Amygdala (tissue), 56 donors: ENCODE measurements at places on chromosomes 7 and 10.

- DNase-seq, result no peak
Observed at GRCh38 chr7:140889645-140890044, 35.1 kb downstream of the BRAF start.

DNA sequence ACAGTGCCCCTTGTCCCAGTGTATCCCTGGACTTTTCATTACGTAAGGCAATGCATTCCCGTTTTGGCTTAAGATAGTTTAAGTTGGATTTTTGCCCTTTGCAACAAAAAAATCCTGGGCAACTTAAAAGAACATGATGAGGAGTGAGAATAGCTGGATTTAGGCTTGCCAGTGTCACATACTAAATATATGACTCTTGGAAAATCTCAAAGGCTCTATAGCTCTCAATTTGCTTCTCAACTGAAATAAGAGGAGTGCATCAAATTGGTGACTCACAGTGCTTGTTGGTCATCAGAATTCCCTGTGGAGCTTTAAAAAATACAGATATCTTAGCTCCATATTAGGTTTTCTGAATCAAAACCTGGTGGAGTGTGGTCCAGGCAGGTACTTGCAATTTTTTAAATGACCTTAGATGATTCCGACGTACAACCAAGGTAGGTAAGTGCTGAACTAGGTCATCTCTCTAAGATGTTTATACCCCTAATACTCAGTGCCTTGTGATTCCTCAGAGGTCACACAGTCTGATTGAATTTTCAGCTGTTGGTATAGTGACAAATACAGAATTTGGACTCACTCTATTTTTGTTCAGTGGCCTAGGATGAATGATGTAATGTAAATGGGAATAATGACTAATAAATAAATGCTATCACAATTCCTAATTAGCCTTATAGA lies 33.9 kb upstream of the ORC5 start:
- no peak for DNase-seq

GRCh38 chr7:44666566-44666965 lies 60.1 kb downstream of the OGDH start:
- DNase-seq, result no peak

GRCh38 chr7:7738177-7738576 lies 19.8 kb upstream of the RPA3 start:
- no peak for DNase-seq

- no peak for DNase-seq
Observed at GRCh38 chr7:114519240-114519639, 104.6 kb downstream of the FOXP2 start.

GRCh38 chr7:129748356-129749109 lies 137.0 kb downstream of the NRF1 start:
- DNase-seq, result no peak

DNA sequence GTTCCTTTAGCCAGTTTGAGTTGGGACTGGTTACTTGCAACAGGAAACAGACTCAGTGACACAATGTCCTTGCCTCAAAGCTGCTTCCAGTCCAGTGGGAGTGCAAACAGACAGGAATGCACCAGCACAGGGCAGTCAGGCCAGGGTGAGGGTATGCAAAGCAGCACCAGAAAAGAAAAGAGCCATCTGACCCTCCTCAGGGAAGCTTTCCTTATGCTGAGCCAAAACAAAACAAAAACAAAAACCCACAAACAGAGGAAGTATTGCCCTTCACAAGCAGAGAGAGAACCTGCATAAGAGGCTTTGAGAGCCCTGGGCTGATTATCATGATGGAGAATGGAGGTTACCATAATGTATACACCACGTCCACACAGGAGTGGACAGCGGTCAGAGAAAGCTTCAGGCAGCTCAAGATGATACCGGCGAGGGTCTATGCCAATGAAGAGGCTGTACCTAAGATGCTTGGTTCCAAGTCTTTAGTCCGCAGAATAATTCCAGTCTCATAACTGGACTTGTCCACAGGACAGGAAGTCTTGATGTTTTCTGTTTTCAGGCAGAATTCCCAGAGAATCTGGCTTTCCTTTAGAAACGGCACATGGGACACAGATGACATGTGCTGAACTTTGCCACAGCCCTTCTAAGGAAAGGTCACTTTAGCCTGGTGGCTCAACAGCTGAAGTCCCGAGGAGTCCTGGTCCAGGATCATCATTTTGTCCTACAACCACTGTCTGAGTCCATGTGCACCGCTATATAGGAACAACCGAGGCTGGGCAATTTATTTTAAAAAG lies 263.3 kb downstream of the TNS3 start:
- no peak for DNase-seq

GRCh38 chr7:142508251-142508650 lies 241.0 kb upstream of the PRSS1 start:
- no peak for DNase-seq

- no peak for DNase-seq
Observed at GRCh38 chr7:68235937-68236336, 1239.3 kb downstream of the TYW1 start.

GRCh38 chr10:6270951-6271350 lies 68.2 kb downstream of the PFKFB3 start:
- no peak for DNase-seq

DNA sequence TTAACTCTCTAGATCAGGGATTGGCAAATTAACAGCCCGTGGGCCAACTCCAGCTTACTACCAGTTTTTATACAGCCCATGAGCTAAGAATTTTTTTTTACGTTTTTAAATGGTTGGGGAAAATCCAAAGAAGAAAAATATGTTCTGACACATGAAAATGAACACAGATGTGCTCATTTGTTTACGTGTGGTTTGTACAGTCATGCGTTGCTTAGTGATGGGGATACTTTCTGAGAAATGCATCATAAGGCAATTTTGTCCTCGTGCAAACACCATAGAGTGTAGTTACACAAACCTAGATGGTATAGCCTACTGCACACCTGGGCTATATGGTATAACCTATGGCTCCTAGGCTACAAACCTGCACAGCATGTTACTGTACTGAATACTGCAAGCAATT lies 8.3 kb upstream of the SMKR1 start:
- DNase-seq, result no peak

DNA sequence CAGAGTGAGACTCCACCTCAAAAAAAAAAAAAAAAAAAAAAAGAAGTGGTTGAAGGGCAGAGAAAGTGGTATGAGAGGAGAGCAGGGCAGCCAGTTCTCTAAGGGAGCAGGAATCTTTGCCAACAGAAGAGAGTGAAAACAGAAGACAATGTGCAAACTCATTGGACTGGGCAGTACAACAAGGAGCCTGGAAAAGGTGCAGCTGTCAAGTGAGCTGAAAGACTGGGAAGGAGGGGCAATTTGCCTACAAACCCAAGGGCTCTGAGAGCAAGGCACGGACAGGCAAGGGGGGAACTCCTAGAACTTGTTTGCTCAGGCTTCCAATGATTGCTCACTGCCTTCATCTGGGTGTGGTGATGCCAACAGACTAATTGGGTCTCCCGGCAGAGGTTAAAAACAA lies 9.5 kb downstream of the ACTR1A start:
- DNase-seq, result peak; percentile 8

GRCh38 chr7:47521011-47521795 lies 60.7 kb downstream of the TNS3 start:
- no peak for DNase-seq

DNA sequence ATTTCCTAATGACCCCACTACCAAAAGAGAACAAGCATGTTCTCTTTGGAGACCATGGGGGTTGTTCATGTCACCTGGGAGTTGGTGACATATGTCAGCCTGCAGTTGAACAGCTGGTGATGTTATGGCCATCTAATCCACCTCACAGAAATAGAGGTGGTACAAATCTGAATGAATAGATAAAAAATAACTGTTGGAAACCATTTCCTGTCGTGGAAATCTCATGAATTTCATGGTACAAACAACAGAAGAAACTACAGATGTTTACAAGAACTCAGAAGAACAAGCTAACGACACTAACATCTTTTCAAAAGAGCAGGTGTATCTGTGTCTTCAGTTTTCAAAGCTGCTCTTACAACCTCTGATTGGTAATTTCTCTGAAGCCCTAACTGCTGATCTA lies 81.3 kb downstream of the RAPGEF5 start:
- no peak for DNase-seq

DNA sequence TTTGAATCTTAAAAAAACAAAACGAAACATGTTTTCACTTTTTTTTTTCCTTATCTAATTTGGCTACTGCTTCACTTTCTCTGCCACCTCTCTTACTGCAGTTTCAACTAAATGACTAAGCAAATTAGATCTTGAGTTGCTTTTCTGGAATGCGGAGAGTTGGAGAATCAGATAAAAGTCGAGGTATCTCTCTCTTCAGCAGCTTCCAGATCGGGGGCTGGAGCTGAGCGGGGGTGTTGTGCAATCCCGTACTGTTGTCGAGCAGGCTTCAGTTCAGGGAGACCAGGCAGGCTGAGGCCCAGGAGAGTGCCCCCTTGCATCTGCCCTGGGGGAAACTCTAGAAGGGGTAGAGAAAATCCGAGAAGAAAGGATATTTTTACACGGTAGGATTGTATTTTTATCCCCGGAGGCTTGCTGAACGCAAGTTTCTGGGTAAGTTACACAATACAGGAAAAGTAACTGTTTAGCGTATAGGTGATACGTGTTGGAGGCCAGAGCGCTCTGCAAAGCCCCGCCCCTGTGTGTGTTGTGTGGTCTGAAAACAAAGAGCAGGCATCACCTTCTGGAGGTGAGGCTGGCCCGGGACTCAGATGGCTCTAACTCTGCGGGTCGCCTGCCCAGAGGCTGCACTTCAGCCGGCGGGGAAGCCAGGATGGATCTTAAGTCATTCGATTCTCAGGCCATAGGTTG lies 116.6 kb downstream of the KLF6 start:
- no peak for DNase-seq

GRCh38 chr10:113557424-113557862 lies 4.6 kb downstream of the HABP2 start:
- no peak for DNase-seq
